ENCODE measurements at places on chromosomes 7 and 10.

DNA sequence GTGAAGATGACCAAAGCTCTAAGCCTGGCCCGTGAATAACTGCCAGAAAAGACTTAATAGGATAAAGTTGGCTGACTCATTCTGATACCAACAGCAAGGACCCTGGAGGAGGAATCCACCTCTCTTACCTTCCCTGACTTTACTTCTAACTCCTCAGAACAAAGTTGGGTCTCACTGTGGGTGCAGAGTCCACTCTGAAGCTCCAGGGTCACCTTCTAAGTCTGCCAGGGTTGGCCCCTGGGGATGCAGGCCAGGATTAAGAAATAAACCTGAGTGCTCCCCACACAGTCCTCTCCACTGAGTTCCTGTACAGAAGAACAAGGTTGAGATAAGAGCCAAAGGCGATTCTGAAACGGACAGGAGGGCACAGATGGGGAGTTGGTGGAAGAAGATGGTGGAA, 54.4 kb downstream of the GPR26 start:
- DNase-seq: no peak

DNA sequence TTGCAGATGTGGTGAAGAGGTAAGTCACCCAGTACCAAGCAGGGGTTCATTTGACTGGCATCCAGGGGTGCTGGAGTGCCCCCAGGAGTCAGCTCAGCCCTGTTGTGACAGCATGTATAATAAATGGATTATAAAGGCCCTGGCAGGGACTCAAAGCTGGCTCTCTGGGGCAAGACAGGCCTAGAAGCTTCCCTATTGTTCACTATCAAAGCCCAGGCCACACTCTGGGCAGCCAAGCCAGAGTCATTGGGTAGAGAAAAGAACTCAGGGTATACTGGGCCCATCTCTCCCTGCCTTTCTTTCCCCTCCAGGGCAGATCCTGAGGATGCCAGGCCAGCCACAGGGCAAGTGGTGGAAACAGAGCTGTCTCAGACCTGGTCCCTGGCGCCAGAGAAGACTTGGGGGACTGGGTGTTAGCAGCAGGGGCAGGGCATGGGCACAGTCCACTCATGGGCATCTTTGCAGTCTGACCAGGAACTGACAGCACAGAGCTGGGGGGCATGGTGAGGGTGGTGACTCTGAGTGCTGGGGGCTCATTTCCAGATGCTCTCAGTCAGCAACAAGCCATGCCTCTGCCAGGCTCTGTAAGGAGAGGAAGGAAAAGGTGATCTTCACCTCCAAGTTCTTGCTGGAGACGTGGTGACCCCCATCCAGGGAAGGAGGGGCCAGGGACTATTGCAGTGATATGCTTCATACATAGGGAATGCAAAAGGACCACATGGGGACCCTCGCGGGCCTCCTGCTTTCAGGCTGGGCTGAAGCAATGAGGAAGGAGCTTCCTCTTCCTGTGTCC, 11.7 kb downstream of the RBP3 start:
- DNase-seq: no peak

DNA sequence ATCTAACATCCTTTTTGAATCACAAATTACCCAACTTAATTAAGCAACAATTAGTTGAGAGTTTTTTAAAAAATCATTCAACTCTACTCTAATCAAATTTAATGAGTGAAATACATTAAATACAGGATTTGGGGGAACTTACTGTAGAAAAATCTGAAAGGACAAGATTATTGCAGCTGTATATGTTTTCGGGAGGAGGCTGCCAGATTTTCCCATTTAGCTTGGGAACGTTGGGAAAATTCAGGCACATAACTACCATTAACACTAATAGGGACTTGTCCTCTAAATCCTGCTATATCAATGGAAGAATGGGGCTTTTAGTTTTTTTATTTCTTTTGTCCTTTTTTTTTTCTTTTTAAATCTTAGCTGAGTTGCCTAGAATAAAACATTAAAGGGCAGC, 691.4 kb upstream of the FZD8 start:
- DNase-seq: no peak

GRCh38 chr10:124151466-124152095, 58.2 kb upstream of the CHST15 start:
- no peak for DNase-seq

- DNase-seq: no peak
Measured at GRCh38 chr10:94571528-94571927, 25.9 kb downstream of the HELLS start.

- no peak for DNase-seq
Measured at GRCh38 chr10:47164800-47165128, 135.2 kb upstream of the GDF10 start.

- peak; percentile 54 for DNase-seq
Measured at GRCh38 chr10:79127151-79127961, 58.6 kb downstream of the ZMIZ1 start.

GRCh38 chr7:151792636-151793035, 84.3 kb downstream of the PRKAG2 start:
- no peak for DNase-seq

GRCh38 chr7:47458057-47458456, 123.9 kb downstream of the TNS3 start:
- peak; percentile 36 for DNase-seq

GRCh38 chr7:39005461-39005860, 27.8 kb downstream of the POU6F2 start:
- no peak for DNase-seq

DNA sequence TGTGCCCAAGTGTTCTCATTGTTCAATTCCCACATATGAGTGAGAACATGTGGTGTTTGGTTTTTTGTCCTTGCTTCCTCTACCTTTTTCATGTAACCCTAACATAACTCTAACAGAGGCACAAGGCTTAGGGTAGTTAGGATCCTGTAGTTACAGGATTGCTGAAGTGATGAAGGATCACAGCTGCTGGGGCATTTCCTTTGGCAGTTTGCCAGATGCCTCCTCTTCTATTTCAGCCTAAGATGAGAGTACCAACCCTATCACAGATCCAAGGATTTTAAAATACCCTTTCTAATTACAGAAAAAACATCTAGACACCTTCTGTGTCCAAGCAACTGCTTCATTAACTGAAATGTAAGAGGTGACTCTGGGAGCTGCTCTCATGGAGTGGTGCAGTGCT, 141.7 kb upstream of the COL1A2 start:
- no peak for DNase-seq

DNA sequence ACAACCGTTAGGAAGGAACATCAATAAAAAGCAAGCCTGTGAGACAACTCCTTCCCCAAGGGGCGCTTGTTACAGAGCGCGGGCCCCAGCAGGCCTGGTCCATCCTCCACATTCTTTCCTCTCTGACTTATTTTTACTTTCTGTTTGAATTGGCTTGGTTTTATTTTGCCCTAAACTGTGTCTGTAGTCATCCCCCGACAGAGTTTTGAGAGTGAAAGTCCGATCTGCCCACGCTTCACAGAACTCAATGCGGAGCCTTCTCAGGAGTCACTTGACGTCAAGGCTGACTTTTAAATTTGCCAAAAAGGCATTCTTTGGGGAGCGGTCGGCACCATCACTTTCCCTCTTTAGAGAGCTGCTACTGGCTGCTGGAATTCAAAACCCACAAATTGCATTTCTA, 150.1 kb upstream of the KLF6 start:
- DNase-seq: peak; percentile 63

DNA sequence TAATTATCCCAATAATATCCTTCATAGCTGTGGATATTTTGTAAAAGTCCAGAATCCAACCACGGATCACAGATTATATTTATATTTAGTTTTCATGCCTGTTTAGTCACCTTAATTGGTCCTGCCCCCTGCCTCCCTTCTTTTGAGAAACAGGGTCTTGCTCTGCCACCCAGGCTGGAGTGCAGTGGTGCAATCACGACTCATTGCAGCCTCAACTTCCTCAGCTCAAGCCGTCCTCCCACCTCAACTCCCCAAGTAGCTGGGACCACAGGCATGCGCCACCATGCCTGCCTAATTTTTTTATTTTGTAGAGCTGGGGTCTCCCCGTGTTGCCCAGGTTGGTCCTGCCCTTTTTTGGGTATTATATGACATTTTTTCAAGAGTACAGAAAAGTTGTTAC, 129.4 kb downstream of the KAT6B start:
- no peak for DNase-seq

- no peak for DNase-seq
Measured at GRCh38 chr7:135391514-135391913, 118.4 kb downstream of the CNOT4 start.

DNA sequence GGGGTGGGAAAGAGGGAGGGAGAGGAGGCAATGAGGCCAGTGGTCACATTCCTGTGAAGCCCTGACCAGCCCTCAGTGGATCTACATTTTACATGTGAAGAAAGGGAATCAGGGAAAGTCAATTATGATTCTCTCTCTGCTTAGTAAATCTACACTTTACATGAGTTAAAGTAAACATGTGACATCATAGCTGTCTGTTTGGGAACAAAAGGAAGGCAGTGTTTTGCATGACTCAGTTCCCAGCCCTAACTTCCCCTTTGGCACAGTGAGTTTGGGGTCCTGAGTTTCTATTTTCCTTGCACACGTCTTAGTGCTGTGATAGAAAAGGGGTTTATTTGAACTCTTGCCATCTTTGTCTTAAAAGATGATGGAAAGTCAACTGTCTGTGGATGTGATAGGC, 615.1 kb downstream of the SDK1 start:
- DNase-seq: peak; percentile 19

GRCh38 chr7:140640727-140641523, at the start of gene DENND2A:
Gene DENND2A, minus strand, starts transcription at chr7:140640813. Its CDS starts 38,416 bp downstream, at chr7:140602397.
- DNase-seq: no peak

DNA sequence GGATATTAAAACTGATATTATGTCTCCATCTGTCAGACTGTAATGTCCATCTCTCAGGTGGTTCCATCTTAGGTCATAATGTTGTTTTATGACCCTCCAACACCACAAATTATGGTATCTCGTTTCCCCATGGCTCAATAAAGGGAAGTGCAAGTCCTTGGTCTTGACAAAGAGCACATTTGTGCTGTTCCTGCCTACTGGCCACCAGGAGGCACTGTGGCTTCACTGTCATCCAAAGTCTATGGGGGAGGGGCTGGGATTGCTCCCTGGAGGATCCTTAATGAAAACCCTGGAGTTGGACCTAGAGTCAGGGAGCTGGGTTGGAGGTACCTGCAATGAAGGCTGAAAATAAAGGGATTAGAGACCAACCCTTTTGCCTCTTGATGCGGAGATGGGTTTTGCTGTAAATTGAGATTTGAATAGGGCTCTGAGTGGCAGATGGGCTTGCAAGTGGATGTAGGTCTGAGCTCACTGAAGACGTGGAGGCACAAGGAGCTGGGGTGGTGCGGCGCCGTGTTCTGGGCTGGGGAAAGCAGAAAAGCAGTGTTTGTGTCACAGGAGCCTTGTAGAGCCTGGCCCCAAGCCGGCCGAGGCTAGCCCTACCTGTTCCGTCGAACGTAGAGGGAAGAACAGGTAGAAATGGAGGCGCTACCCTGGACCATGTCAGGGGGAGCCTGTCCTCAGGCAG, 180.5 kb upstream of the PRSS58 start:
- no peak for DNase-seq

- DNase-seq: peak; percentile 21
Measured at GRCh38 chr10:74927701-74928100, 101.3 kb downstream of the KAT6B start.

DNA sequence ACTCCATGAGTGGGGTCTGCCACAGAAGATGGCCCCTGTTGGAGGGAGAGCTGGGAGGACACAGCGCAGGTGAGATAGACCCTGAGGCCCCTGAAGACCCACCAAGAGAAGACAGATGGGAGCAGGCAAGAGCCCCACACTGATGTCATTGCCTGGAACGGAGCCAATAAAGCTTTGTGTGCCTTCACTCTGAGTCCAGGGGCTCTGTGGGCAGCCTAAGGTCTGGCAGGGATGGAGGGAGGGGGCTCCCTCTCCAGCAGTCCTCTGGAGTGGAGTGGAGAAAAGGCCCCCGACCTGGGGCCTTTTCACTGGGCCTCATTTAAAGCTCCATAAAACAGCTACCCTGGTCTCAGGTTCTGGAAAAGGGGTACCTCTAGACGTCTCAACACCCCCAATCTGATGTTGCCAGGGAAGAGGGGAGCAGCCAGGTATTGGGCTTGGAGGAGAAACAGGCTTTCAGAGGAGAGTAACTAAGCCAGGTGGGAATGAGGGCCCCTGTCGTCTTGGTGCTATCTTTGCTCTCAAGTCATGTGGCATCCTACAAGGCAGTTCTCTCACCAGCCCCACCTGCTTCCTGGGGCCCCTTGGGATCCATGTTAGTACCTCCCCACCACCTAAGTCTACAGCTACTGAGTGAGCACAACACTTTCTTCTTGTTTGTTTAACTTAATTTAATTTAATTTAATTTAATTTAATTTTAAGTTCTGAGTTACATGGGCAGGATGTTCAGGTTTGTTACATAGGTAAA, 1.4 kb downstream of the C10orf62 start:
- no peak for DNase-seq

- DNase-seq: no peak
Measured at GRCh38 chr10:16156681-16157080, 280.1 kb upstream of the PTER start.

DNA sequence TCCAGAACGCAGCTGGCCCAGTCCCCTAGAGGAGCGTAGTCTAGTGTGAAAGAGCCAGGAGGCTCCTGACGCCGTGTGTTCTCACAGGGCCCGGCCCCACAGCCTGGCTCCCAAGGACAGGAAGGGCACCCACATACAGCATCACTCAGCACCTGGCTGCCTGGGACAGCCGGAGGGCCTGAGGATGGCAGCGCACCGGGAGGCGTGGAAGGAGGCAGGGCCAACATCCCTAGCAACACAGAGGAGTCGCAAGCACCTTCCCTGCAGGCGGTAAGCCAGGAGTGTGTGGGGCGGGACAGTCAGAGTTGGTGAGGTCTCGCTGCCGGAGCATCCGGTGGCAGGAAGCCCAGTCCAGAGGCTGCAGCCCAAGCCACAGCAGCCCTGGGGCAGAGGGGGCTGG, 125.8 kb downstream of the MAD1L1 start:
- DNase-seq: no peak

DNA sequence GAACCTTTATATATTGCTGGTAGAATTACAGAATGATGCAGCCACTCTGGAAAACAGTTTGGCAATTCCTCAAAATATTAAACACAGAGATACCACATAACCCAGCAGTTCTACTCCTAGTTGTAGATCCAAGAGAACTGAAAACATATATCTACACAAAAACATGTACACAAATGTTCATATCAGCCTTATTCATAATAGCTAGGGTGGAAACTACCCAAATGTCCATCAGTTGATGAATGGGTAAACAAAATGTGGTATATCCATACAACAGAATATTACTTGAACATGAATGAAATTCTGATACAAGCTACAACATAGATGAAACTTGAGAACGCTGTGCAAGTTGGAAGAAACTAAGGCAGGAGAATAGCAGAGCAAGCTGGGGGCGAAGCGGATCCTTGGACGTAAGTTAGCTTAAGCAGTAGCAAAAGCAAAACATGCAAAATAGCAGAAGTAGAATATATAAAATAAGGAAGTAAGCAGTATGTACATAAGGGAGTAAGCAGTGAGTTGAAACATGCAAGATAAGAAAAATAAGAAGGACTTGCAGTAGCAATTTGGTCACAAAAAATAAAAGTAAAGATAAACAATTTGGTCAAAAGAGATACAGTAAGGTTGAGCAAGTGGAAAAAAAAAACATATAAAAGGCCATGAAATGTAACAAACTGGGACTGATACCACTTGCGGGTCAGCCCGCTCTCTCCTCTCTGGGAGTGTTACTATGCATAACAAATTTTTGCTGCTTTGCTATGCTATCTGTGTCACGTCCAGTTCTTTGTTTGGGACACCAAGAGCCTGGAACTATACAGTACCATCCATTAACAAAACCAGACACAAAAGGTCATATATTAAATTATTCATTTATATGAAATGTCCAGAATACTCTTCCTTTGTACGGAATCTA, 18.0 kb upstream of the HILPDA start:
- no peak for DNase-seq
